ENCODE measurements at places on chromosomes 16 and 17.

- DNase-seq = no peak
Measured at GRCh38 chr16:17572145-17572544, 101.4 kb upstream of the XYLT1 start.

DNA sequence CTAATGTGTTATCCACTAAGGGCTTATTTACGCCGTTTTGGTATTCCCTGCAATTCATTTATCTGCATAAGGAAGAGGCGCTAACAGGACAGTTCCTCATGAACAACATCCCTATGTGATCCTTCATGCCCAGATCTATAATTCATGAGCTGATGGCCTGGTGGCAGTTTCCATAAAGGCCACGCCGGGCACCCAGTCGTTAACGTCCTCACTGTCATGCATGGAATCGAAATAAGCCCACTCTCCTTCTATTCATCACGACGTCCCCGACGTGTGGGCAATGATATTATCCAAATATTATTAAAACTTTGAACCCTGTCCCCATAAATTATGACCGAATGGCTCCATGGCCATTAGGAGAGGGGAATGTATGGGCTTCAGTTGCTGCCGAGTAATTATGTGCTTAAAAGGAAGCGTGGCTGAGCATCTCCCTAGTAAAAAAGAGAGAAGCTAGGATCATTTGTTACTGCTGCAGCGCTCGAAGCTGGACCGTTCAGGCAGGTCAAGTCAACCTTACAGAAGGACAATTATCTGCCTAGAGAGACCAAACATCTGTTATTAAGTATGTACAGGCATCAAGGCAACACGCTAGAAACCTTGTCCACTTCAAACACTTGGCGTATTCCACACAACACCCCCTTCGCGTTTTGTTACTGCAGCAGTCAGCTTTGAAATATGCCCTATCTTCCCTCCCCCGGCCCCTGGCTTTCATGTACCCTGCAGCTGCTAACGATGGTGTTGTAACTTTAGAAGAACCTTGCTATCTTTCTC is 94.0 kb upstream of the SALL1 start:
- DNase-seq = no peak

DNA sequence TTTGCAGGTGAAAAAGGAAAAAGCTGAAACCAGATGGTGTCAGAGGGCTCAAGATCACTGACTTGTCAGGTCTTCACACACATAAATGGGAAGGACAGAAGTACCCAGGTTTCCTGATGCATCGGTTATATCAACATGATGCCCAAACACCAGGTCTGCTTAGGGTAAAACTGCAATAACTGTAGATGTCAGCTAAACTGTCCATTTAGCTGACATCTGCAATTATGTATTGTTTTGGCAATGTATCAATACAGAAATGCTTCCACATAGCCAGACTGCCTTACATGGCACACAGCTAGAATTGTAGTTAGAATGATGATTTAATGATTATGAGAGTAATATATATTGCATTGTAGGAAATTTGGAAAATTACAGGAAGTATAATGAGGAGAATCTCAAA is 5.0 kb downstream of the ACSM3 start:
- no peak for DNase-seq

DNA sequence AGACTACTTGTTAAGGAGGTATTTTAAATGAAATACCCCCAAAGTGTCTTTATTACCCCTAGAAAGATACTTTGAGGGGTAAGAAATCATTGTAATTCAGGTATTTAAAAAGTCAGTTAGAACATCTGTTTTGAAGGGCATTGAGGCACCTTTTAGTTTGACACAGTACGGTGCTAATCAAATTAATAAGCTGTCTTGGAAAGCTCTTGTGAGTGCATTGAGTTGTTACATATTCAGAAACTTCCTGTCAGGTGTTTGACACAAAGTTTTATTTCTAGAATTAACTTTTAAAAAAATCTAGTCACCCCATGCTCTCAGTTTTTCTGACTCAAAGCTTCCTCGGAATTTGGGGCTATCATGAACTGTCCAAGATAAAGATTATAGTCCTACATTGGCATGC is 4.6 kb downstream of the RBBP6 start:
- no peak for DNase-seq

- no peak for DNase-seq
Measured at GRCh38 chr16:3036726-3037315, at the start of gene BICDL2. TSS of gene BICDL2 (minus strand) at chr16:3036944. CDS start at chr16:3035496, 1,448 bp downstream.

Measured in inflammatory macrophage treated with lipopolysaccharide for 4 hours (primary cell).